ENCODE measurements at places on chromosomes 2 and 18.
A peak's percentile ranks its signal among the peaks of the same experiment; 100 is the strongest.

DNA sequence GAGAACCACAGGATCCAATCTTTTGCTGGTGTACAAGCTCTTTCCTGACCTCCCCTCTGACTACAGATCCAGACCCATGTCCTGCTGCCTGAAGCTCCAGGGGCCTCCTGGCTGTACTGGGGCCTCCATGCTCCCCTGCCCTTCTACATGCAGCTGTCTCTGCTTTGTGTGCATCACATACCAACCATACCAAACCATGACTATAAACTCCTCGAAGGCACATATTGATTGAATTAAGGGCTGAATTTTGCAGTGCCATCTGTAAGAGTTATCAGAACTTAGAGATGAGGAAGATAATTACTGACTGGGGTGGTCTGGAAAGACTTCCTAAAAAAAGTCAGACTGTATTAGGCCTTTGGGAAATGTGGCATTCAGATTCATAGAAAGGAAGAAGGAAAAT, 139.9 kb upstream of the CXCR4 start:
- DNase-seq: no peak

GRCh38 chr2:75495862-75496261, 64.9 kb downstream of the EVA1A start:
- no peak for DNase-seq

GRCh38 chr2:17093712-17094111, 424.5 kb downstream of the RAD51AP2 start:
- no peak for DNase-seq

GRCh38 chr2:62398356-62398755, 107.6 kb downstream of the TMEM17 start:
- DNase-seq: no peak

DNA sequence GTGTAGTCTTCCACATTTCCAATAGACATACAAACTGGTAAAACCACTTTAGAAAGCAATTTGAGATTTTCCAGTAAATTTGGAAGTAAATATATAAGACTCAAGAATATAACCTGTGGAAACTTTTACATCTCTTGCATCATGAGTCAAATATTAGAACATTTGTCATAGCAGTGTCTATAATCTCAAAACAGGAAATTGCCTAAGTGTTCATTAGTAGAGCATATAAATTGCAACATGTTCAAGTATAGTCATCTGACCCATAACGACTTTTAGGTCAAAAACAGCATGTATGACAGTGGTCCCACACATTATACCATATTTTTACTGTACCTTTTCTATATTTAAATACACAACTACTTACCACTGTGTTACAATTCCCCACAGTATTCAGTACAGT, 555.9 kb upstream of the VRK2 start:
- DNase-seq: no peak

GRCh38 chr2:41947701-41948396, 100.0 kb upstream of the PKDCC start:
- no peak for DNase-seq

- DNase-seq: peak; percentile 23
These were observed 8.2 kb downstream of the SLC35F6 start for GRCh38 chr2:26772064-26773001.

GRCh38 chr2:129443865-129444739, 535.4 kb upstream of the RAB6C start:
- DNase-seq: no peak

DNA sequence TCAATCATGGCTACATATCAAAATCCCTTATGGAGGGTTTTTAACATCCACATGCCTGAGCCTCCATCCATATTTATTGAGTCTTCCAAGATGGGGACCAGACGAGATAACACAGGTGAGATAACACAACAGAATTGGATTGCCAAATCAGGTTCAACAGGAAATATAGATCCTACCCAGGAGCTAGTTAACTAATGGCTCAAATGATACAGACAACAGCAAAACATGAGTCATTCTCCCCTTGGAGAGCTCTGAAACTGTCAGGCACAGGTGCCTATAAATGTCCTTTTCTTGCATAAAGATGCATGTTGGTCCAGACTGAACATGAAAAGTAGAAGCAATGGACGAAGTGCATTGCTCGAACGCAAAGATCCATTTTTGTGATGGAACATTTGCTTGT, 202.2 kb downstream of the CDH20 start:
- DNase-seq: no peak

- DNase-seq: no peak
These were observed 88.5 kb upstream of the COL5A2 start for GRCh38 chr2:189267925-189268579.

- DNase-seq: no peak
These were observed 36.2 kb downstream of the SPTBN1 start for GRCh38 chr2:54492335-54492734.

DNA sequence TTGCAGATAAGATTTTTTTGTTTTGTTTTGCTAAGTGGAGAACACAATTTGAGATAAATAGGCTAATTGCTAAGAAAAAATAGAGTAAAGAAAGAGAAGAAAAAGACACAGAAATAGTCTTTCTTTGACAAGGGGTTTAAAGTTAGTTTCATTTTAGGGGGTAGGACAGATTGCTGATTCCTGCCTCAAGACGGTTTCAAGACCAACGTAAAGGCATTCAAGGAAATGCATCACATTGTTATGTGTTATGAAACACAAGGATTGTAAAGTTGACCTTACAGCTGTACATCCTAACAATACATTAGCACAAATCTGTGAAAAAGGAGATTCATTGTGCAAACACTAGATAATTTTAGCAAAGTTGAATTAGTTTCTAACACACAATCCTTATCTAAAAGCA, 22.7 kb upstream of the ETAA1 start:
- no peak for DNase-seq

DNA sequence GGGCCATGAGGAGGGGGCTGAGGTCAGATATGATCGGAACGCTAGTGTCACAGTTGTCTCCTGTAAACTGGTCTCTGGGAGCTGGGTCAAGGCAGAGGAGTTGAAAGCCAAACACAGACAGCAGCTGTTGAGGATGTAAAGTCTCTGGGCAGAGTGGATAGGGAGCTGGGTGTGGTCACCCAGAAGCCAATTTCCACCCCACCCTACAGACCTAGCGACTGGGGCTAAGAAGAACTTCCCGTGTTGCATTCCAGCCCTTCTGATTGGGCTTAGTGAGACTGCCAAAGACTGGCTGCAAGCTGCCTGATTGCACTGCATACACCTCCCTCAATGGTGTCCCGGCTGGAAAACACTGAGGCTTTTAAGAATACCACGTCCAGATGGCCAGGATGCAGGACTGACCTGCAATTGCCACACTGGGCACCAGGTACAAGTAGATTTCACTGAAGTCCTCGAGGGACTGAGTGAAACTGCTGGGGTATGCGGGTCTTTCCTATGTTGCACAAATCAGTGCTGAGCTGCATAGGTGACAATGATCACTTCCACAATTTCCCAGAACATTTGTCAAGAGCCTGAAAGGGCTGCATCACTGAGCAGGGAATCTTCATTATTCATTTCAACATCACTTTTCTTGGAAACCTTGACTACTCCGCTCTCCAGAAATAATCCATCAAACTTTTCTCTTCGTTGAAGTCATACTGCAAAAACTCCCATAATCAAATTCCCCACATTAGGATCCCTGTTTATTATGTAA, 43.1 kb upstream of the EML4 start:
- no peak for DNase-seq

- DNase-seq: no peak
These were observed 1144.7 kb upstream of the PIK3C3 start for GRCh38 chr18:40810372-40810771.

DNA sequence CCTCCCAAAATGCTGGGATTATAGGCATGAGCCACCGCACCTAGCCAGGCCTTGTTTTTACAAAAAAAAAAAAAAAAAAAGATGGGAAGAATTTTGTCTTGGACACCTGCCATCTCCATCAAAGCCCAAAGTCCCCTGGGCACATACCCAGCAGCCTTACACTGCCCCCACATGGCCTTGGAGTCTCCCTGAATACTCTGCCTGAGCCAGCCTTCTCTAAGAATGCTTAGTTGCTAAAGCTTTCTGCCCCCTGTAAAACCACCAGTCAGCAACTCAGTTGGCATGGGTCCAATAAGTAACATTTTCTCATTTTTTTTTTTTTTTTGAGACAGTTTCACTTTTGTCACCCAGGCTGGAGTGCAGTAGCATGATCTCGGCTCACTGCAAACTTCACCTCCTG, 40.6 kb downstream of the SPC25 start:
- DNase-seq: no peak

DNA sequence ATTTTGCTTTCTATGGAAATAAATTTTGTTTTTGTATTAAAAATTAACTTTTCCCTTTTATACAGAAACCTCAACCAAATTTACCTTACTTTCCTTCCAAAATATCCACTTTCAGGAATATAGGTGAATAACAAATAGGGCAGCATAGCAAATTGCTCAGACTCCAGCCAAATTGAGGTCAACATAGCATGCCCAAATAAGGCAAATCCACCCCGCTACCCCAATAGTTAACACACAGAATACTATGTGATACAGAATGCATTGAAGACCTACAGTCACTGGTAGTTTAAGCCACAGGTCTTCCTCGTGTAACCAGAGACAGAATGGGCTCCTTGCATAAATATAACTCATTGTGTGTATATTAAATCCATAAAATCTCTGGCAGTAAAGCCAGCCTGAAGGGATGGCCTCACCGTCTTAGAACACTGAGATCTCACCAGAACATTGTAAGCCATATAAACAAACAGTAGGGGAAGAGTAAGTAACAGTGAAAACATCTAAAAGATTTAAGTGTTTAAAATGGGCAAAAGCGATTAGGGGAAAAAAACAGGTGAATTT, 72.2 kb downstream of the PMAIP1 start:
- DNase-seq: no peak

GRCh38 chr2:29811378-29811777, 110.0 kb downstream of the ALK start:
- no peak for DNase-seq
